ENCODE measurements at places on chromosomes 4 and X. TPM values are rescaled to one million over a fixed set of nuclear protein-coding genes. Genes with fewer than 3 reads are reported as not detected.

Gene TMSB15C
- 4.6 TPM for total RNA-seq

Gene GABRA4
- not detected for total RNA-seq

Gene TMEM144
- total RNA-seq, result 3.4 TPM

Gene PPAT
- 10.0 TPM for total RNA-seq

All from naive thymus-derived CD4-positive, alpha-beta T cell (primary cell).